ENCODE measurements at places on chromosomes 5 and 9.
A peak's percentile ranks its signal among the peaks of the same experiment; 100 is the strongest.

DNA sequence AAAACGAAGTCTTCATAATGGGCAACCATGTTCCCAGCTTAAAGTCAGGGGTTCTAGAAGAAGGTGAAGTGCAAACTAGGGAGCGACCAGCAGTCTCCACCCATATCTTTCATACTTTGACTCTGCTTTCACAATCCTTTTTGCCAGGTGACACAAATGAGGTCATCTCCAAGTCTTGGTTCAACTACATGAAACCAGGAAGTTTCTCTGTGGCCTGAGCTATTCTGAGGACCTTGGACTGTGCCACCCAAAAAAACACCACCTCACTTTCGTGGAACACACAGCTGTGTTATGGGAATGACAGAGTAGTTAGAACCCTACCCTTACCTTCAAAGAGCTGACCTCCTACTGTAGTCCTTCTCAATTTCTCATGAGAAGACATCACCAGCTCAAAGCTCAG, 309.2 kb downstream of the AGTPBP1 start:
- no peak for DNase-seq

GRCh38 chr5:138338411-138339090, 485 bp downstream of the FAM53C start:
- no peak for DNase-seq

DNA sequence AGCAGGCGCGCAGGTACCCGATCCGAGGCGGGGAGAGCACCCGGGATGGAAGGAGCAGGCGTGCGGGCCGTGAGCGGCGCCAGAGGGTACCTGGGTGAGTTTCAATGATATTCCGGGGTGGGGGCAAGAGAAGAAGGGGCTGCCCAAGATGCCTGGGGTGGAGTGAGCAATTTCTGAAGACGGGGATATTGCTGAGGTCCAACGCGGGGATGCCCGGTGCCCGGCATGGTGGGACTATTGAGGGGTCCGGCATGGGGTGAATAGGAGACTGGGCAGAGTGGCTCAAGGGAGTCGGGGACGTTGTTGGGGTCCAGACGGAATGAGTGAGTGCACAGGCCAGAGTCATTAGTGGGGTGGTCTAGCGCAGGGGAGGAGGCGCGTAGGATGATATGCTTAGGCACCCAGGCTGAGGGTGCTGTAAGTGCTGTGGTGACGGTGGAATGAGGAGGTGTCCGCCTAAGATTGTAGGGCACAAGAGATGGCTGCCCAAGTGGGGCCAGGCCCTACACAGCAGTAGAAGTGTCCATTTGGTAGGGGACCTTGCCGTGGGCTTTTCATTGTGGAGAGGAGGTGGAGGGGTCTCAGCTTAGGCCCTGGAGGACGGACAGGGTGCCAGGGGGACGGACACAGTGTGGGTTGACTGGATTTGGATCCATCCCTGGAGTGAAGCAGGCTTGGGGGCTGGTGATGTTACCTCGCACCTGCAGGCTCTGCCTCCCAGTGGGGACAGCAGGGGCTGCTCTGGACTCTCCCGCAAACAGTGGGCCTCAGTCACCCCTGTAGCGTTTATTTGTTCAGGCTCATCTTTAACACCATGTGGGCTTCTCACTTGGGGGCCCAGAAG, 719 bp downstream of the MIGA2 start:
- DNase-seq = no peak

- peak; percentile 5 for DNase-seq
Measured at GRCh38 chr9:19517202-19517942, 108.6 kb downstream of the ACER2 start.

DNA sequence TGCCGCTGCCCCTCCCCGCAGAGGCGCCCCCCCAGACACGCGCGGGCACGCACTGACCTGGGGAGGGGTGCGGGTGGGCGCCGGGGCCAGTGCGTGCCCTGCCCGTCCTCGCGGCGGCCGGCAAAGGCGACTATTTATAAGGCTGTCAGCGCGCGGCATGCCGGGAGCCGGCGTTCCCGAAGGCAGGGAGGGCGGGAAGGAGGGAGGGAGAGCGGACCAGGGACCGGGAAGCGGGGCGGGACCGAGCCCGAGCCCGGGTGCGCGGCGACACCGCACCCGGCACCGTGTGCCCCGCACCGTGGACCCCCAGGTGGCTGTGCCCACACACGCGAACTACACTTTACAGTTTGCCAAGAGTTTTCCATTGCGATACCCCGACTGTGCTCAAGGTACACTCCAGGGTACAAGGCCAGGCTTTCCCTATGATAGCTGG, at the start of gene AK1:
Gene AK1, minus strand, starts transcription at position 110 of the 433 bp plus-strand sequence. CDS start 3,058 bp downstream, outside the sequence.
- DNase-seq = no peak

- DNase-seq = no peak
Measured at GRCh38 chr9:132367613-132368313, 13.0 kb upstream of the SETX start.

- DNase-seq = no peak
Measured at GRCh38 chr5:13993926-13994325, 49.4 kb upstream of the DNAH5 start.

Measured in GM18507 (cell line).